GM23248 (cell line): ENCODE measurements at places on chromosomes 6 and 20. TPM values are rescaled to one million over a fixed set of nuclear protein-coding genes. Genes with fewer than 3 reads are reported as not detected.

- DNase-seq, result peak; percentile 38
Observed at GRCh38 chr6:17768388-17768787, 61.7 kb upstream of the NUP153 start.

DNA sequence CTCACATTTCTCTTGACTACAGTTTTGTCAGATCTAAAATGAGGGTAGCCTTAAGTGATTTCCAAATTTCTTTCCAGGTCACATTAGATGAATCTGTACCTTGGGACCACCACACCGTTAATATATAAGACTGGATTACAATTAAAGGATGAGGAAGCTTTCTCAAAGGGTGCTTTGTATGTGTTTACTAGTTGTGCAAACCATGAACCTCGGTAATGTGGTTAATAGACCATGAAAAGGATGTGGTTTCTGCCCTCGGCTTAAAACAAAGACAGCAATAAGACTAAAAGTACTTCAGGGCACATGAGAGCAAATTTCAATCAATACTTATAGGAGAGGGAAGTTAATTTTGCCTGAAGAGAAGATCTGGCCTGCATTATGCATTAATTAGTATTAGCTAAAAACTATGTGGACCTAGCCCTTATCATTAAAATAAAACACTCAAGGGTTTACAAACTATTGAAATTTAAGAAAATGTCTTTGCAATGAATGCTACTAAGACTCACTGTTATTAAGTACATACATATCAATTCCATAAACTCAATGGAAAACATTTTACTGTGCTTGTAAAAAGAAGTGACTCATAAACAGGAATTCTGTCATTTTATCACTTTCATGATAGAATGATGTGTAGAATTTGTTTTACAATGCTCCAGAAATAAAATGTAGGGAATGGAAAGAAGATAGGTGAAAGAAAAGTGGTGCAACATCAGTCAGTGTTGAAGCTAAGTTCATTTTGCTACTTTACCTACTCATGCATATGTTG, 936 bp upstream of the TMX4 start:
- DNase-seq, result no peak

DNA sequence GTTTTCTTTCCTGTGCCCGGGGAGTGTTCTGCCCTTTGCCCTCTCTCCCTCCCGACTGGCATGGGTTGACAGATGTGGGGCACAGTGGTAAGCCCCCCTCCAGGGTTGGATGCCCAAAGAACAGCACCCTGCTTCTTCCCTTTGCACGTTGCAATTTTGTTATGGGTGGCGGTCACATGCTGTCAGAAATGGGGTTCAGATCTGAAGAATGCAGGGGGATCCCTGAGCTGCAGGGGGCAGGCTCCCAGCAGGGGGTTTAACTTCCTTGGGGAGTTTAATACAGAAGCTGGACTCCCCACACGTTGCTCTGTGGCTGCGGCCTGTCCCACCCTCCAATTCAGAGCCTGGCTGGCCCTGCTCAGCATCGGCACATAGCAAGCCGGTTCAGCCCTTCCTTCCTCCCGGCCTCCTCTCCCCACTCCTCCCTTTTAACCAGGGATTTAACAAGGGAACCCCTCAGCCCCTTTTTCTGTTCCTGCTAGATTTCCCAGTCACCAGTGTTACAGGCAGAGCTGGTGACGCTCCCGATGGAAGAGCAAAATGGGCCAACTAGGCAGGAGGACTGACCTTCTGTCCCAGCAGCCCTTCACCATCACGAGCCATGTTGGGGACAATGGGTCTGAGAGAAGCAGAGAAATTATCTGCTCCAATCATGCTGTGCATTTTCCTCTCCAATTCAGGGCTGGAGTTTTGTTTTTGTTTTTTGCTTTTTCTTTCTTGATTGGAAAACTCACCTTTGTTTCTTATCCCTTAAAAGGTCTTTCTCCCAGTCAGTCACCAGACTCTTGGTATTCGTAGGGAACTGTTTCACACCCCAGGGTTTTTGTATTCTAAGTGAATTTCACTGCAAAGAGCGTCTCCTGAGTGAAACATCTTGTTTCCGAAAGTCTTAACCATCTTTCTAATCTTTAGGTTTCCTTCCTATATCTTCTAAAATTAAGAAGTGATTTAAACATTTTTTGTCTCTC, 6.8 kb downstream of the FOXF2 start:
- DNase-seq, result no peak

GRCh38 chr6:113949499-113949898, 21.4 kb downstream of the HDAC2 start:
- DNase-seq, result no peak

DNA sequence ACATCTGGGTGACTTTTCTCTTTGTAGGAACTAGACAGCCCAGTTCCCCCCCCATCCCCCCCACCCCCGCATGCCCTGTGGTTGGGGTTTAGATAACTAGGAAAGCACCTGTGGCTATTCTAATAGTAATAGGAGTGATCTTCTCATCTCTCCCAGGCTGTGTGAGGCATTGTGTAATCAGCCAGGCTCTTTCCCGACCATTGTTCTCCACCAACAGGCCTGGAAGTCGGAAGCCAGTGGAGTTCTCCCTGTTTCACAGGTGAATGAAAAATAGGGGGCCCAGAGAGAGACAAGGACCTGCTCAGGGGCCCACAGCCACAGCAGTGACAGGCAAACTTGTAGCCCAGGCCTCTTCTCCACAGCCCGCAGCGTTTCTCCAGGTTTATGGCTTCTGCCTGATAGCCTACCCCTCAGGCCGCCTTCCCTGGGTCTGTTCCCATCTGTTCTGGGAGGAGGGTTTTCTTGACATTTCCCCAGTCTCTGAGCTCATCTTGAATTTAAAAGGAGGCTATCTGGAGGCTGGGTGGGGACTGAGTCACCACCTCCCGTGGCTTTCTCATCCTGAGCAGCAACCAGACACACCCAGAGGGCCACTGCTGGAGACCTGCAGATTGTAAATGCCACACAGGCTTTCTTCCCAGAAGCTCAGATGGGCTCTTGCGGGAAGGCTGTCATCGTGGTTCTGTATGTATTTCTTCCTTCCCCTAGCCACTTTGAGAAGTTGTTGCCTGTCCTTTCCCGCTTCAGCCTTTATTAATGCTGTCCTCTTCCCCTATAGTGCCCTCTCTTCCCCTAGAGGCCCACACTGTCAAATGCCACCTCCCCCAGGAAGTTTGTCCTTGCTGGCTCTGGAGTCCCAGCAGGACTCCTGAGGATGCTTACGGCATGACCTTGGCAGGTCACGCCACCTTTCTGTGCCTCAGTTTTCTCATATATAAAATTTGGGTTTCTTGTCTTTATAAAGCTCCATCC, 75.9 kb upstream of the MYL9 start:
- DNase-seq, result peak; percentile 97

- DNase-seq, result no peak
Observed at GRCh38 chr6:90221403-90221802, 75.2 kb downstream of the BACH2 start.

- DNase-seq, result no peak
Observed at GRCh38 chr6:122669418-122669817, 59.2 kb downstream of the PKIB start.

DNA sequence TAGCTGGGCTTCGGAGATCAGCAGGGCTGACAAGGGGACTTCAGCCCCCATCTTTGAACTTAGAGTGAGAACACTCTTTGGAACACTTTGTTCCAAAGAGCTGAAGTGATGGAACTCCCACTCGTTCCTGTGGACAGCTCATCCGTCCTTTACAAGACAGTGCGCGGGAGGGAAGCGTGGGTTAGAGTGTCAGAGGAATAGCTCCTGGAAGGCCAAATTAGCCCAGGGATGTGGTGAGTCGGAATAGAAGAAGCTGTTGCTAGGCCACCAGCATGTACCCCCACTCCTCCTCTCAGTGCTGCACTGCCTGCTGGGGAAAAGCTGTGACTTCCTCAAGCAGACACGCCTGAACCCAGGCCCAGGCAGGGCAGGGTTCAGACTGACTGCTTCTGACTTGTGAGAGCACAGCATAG, 1.7 kb downstream of the SDCBP2 start:
- DNase-seq, result peak; percentile 87

DNA sequence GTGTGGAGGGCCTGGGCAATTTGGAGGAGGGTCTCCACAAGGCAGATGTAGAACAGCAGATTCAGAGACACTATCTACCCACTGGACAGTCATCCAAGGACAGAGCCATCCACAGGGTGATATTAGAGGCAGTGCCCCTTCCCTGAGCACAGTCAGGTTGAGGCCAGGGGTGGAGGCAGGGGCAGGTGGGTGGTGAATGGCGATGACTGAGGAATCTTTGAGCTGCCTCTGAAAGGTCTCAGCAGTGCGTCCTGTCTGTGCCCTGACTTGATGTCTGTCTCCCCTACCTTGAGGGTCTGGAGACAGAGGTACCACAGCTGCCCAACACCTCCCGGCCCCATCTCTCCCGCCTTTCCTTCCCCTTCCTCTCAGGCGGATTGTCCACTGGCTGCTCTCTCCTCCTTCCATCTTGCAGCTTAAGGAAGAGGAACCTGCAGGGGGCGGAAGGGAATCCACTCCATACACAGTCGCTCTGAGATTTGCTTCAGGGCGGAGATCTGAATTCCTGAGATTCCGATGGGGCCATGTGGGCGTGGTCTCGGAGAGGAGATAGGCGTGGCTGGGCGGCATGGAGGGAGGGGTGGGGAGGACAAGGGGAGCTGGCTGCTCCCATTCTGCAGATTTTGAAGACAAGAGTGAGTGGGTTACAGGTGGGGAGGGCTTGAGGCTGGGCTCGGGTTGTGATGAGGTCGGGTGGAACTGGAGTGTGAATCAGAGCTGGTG, 1.7 kb downstream of the MUCL3 start:
- DNase-seq, result peak; percentile 89

GRCh38 chr20:33640287-33640686, 21.8 kb upstream of the C20orf144 start:
- no peak for DNase-seq

GRCh38 chr6:53347250-53347920, 1.4 kb downstream of the ELOVL5 start:
- DNase-seq, result peak; percentile 50

- DNase-seq, result no peak
Observed at GRCh38 chr6:20061952-20062351, 150.3 kb downstream of the MBOAT1 start.

- DNase-seq, result no peak
Observed at GRCh38 chr6:52364480-52365166, 2.7 kb downstream of the PAQR8 start.

DNA sequence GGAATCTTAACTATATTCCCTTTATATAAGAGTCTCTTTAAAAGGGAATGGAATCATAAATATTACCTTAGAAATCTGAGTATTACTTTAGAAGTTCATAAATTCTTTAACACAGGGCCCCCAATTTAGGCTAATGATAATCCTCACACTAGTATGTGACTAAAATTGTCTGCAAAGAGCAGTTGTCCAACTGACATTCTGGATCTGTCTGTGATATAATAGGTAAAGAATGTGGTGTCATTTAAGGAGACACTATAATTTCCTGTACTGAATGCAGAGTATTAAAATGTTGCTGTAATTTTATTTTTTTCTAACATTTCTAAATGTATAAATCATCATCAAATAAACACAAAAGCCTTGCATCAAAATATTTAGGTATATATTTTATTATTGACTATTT, 128.5 kb upstream of the DST start:
- peak; percentile 58 for DNase-seq

GRCh38 chr6:52566201-52566600, 10.7 kb downstream of the TRAM2 start:
- no peak for DNase-seq

- DNase-seq, result no peak
Observed at GRCh38 chr6:56520218-56520617, 122.5 kb downstream of the DST start.

DNA sequence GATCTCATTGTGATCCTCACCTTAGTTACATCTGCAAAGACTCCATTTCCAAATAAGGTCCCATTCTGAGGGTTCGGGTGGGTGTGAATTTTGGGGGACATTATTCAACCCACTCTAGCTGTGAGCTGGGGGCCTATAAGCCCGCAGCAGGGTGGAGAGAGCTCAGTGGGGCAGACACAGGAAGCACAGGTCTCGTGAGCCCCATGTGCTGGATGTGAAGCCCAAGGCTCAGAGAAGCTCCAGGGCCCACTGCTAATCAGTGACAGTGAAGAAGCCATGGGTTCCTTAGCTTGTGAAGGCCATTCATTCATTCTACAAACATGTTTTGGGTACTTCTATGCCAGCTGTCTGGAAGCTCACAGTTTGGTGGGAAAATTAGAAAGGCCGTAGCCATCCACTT, 47.5 kb downstream of the CHMP4B start:
- no peak for DNase-seq

DNA sequence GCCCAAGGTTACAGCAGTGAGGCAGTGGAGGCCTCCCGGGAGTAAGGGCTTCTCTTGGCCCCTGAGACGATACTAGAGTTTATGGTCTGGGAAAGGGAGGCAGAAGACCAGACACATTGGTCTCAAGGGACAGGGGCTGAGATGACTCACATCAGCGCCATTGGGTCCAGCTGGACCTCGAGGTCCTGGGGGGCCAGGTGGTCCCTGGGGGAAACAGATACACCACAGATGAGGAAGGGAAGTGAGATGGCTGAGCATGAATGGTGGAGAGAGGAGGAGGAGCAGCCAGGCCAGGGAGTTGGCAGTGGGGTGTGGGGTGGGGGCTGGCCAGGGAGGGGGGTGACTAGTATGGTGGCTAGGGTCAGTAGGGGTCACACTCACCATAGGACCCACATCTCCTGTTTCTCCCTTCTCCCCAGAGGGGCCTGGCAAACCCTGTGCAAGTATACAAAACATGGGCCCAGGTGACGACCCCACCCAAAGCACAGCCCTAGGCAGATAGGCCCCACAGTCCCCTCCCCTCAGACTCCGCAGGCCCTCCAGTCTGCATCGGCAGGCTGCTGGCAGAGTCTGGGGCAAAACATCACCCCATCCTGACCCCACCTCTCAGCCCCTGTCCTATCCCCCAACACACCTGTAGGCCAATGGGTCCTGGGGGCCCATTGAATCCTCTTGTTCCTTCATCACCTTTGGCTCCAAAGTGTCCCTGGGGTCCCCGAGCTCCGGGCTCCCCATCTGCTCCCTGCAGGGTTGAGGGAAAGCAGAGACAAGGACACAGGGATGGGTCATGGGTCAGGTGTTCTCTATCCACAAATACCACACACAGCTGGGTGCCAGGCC, 21.9 kb downstream of the COL11A2 start:
- peak; percentile 14 for DNase-seq

GRCh38 chr6:66128656-66129055, 421.6 kb upstream of the EYS start:
- DNase-seq, result no peak

GRCh38 chr6:129312880-129313279, 397.1 kb downstream of the ARHGAP18 start:
- peak; percentile 85 for DNase-seq

DEFB124 gene
- not detected in 2 replicates for total RNA-seq

VNN1 gene
- 0.86 TPM in 1 of 2 replicates, not detected in the other for total RNA-seq

SNAP91 gene
- total RNA-seq, result not detected in 2 replicates

CLVS2 gene
- total RNA-seq, result not detected in 2 replicates

FAM209B gene
- total RNA-seq, result not detected in 2 replicates

MOXD1 gene
- 522 and 528 TPM in 2 replicates for total RNA-seq

ID4 gene
- 34.0 and 41.0 TPM in 2 replicates for total RNA-seq

HAO1 gene
- not detected in 2 replicates for total RNA-seq

SERINC3 gene
- 105 and 141 TPM in 2 replicates for total RNA-seq

CST5 gene
- not detected in 2 replicates for total RNA-seq

SMPDL3A gene
- total RNA-seq, result 10.8 and 13.4 TPM in 2 replicates

LAMP5 gene
- total RNA-seq, result 0.11 TPM in 1 of 2 replicates, not detected in the other

SLC13A3 gene
- total RNA-seq, result 0.89 and 2.4 TPM in 2 replicates
